ENCODE measurements at places on chromosomes 13 and 19.

DNA sequence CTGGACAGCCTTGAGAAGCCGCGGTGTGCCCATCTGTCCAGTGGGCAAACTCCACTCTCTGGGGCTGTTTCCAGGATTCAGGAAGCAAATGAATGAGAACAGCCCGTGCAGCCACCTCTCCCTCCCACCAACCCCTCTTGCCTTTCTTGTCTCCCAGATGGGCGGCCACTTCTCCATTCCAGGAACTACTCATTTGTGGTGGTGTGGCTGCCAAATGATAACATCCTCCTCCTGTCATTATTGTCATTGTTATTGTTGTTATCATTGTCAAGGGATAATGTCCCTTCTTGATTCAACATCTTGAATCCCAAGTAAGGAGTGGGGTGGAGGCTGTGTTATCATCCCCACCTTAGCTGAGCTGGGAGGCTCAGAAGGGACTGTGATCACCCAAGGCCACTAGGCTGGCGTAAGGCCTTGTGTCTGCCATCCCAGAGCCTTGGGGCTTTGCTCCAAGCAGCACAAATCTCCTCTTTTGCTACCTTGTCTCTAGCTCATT lies 1.6 kb downstream of the DNM2 start:
- DNase-seq, result no peak

DNA sequence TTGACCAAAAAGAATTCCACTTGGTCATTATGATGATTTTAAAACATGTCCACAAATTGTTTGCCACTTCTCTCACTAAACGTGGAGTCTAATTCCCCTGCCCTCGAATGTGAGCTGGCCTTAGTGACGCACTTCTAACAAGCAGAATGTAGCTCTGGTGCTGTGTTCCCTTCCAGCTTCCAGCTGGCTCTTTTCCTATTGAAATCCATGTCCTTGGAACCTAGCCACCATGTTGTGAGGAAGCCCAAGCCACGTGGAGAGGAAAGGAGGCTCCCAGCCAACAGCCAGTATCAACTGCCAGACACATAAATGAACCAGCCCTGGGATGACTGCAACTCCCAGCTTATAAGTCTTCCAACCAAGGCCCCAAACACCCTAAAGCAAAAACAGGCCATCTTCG lies 23.6 kb upstream of the CEBPA start:
- DNase-seq, result no peak

GRCh38 chr13:29931696-29932095 lies 81.3 kb upstream of the UBL3 start:
- no peak for DNase-seq

GRCh38 chr13:40651866-40652587 lies 14.4 kb downstream of the FOXO1 start:
- no peak for DNase-seq

- DNase-seq, result no peak
These were observed 6.2 kb downstream of the ZC3H4 start for GRCh38 chr19:47107202-47107952.

GRCh38 chr13:26978081-26978860 lies 193.3 kb downstream of the USP12 start:
- no peak for DNase-seq

GRCh38 chr19:13817018-13817614 lies 21.9 kb downstream of the ZSWIM4 start:
- no peak for DNase-seq

GRCh38 chr13:47893527-47893926 lies 107.5 kb downstream of the SUCLA2 start:
- no peak for DNase-seq

- no peak for DNase-seq
These were observed 24.9 kb downstream of the GADD45B start for GRCh38 chr19:2500841-2501261.

GRCh38 chr13:43269037-43269481 lies 245.7 kb downstream of the DNAJC15 start:
- no peak for DNase-seq

DNA sequence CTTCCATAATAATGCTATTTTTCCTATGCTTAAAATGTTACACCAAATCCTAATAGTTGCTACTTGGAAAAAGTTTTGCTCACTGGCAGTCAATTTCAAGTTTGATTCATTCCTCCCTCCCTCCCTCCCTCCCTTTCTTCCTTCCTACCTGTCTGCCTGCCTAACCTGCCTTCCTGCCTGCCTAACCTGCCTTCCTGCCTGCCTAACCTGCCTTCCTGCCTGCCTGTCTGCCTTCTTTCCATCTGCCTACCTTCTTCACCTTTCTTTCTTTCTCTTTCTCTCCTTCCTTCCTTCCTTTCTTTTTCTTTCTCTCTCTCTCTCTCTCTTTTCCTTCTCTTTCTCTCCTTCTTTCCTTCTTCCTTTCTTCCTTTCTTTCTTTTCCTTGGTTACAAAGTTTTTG lies 418.7 kb downstream of the PCDH9 start:
- no peak for DNase-seq

DNA sequence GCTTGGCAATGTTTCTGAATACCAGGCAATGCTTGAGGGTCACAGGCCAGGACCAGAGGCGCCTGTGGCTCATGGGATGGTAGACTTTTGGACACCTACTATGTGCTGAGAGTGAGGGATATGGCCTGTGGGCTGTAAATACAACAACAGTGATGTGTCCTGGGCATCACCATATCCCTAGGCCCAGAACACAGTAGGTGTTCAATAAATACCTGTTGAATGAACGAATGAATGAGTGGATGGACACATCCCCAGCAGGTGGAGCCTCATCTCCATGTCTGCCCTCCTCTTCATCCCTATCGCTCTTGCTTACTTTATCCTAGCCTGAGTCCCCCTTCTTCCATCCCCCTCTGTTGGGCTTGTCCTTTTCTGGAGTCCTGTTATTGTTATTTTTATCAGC lies 16.5 kb upstream of the NANOS2 start:
- DNase-seq, result no peak

DNA sequence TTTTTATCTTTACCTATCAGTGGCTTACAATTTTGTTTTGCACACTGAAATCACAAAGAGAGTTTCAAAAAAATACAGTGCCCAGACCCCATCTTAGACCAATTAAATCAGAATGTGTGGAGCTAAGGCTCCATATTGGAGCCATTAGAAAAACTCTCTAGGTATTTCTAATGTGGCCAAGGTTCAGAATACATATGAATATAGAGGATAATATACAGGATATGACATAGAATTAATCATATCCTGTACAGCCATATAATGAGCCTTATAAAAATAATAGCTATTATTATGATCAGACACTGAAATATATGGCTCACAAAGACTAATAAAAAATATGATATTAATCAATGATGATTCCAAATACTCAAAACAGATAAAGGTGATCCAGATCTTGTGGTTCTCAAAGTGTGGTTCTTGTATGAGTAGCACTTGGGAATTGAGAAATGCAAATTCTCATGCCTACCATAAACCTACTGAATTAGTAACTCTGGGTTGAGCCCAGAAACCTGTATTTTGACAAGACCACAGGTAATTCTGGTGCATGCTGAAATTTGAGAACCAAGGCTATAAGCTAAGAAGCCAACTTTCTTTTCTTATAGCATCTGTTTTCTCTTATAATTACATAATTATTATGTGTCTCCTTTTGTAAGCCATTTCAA lies 408.0 kb downstream of the DIAPH3 start:
- no peak for DNase-seq

DNA sequence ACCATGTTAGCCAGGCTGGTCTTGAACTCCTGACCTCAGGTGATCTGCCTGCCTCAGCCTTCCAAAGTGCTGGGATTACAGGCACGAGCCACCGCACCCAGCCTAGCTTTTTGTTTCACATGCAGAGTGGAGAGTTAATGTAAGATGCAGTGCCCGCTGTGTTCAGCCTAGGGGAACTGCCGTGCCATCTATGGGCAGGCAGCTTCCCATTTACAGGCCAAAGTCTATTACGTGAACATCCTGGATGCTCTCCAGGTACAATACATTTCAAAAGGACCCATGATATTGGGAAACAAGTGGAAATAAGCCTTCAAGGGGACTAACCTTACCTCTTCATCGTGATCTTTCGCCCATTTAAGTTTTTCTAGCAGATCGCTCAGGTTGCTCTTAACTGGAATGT lies 10.1 kb downstream of the POGLUT2 start:
- DNase-seq, result no peak

DNA sequence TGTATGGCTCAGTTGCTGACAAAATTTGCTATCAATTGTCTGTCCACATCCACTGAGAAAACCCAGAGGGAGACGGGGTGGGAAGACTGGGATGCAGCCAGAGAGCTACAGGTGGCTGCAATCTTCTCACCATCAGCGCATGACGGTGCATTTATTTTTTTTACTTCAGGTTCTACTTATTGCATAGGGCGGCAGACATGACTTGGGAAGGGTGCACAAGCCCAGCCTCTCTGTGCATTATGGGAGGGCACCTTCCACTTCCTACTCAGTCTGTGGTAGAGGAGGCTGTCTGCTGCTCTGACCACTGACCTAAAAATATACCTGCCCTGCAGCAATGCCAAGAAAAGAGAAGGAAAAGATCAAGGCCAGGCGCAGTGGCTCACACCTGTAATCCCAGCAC lies 73.1 kb downstream of the ABCC4 start:
- DNase-seq, result no peak

GRCh38 chr19:10517760-10518443 lies 655 bp upstream of the S1PR5 start:
- DNase-seq, result no peak

DNA sequence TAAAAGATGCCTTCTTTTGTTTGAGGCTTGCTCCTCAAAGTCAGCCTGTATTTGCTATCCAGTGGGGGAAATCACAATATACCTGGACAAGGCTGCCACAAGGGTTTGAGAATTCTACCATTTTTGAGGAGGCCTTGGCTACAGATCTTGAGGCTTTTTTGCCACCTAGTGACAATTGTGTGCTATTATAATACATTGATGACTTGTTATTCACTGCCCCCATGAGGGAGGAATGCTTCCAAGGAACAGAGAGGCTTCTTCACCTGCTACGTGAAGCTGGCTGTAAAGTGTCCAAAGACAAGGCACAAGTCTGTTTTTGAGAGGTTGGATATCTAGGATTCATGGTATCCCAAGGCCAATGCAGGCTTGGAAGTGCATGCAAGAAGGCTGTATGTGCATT lies 72.5 kb downstream of the ZNF708 start:
- DNase-seq, result no peak

DNA sequence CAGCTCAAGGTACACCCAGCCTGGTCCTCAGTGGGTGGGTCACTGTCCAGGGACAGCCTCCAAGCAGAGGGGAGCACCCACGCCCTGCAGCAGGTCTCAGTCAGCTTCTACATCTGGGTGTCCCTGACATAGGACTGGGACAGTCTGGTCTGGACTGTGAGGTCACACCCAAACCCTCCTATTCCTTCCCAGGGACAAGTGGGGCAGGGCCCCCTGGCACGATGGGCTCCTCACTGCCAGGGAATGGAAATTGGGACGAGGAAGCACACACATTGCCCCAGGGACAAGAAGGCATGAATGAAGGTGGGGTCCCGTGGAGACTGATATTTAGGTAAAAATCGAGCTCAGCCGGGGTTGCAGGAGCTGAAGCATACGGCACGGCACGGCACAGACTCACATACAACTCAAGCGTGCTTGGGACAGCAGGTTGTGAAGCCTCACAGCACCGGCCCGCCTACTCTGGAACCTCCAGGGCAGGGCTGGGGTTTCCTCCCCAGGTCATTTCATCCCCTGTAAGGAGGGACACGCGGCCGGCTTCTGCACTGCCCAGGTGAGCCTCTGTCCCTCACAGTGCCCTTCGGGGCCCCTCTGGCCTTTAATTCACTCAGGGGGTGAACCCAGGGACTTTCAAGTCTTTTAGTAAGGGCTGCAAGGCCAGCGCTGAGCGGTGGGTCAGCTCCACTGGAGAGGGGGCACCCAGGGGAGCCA lies 3.5 kb downstream of the PNMA8B start:
- no peak for DNase-seq

- DNase-seq, result no peak
These were observed 145.9 kb downstream of the OLFM4 start for GRCh38 chr13:53174545-53174944.

DNA sequence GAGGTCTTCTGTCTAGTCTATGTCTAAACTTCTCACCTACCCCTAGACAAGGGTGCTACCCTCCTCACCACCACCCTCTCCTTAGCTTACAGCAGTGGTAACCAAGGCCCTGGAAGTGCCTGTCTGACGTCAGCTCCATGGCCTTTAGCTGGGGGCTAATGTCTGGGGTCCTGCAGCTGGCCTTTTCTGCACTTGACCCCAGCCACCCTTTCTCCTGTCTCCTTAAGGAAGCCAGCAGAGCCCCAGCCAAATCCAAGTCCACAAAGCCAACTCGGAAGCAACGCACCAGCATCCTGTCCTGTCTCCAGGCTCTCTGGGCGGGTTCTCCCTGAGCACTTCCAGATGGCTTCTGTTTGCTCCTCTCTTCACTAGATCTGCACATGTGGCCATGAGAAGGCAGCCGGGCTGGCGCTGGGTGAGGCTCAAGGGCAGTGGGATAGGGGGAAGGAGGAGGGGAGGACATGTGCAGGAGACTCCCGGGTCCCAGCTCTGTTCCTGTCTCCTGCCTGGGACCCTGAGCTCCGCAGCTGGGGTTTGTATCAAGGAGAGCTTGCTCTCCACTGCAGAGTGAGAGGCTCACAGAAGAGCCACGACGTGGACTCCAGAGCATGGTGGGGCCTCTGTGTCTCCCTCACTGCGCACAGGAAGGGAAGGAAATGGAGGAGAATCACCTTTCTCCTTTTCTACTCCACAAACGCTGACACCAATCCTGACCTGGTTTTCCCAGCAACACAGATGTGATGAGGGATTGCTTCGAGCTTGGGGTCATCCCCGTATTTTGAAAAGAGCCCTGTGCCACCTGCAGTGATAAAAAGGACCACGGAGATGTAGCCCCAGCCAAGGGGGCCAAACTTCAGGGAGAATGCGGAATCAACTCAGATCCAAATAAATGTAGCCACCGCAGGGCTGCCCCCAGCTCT lies 204.2 kb downstream of the USP12 start:
- no peak for DNase-seq

- DNase-seq, result no peak
These were observed 983 bp downstream of the ITM2B start for GRCh38 chr13:48233889-48234488.

- DNase-seq, result no peak
These were observed 57.7 kb upstream of the TUBA3C start for GRCh38 chr13:19239114-19239860.

- DNase-seq, result no peak
These were observed 1.4 kb downstream of the MAG start for GRCh38 chr19:35293363-35293739.

GRCh38 chr13:23411706-23412105 lies 21.8 kb downstream of the SACS start:
- DNase-seq, result no peak

DNA sequence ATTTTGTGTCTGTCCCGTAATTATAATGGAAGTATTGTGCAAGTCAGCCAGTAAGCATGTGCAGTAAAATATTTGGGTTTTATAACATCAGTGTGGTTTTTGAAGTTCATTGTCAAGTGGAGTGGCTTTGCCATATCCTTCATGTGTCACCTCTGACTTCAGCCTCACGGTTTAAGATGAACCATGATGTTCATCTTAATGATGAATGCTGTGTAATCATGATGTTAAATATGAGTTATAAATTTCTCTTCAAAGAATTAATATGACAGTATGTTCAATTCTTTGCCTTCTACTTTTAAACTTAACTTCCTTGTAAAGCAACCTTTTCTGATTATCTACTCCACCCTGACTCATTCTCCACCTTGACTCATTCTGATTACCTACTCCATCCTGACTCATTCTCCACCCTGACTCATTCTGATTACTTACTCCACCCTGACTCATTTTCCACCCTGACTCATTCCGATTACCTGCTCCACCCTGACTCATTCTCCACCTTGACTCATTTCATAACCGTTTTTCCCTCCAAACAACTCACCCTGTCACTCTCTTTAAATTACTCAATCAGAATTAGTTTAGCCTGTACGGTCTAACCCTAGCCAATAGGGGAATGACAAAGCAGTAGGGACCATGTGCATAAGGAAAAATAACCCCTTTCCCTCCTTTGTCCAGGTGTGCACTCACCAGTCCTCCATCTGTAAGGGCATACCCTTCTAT lies 50.3 kb upstream of the ANKRD10 start:
- DNase-seq, result no peak
